NCI-H187 (cell line): ENCODE measurements at places on chromosomes 7 and 10.
A peak's percentile ranks its signal among the peaks of the same experiment; 100 is the strongest.

GRCh38 chr7:127870231-127870907 lies 160.9 kb downstream of the LRRC4 start:
- no peak for DNase-seq

- no peak for DNase-seq
Measured at GRCh38 chr7:54812756-54813322, 53.8 kb upstream of the SEC61G start.

DNA sequence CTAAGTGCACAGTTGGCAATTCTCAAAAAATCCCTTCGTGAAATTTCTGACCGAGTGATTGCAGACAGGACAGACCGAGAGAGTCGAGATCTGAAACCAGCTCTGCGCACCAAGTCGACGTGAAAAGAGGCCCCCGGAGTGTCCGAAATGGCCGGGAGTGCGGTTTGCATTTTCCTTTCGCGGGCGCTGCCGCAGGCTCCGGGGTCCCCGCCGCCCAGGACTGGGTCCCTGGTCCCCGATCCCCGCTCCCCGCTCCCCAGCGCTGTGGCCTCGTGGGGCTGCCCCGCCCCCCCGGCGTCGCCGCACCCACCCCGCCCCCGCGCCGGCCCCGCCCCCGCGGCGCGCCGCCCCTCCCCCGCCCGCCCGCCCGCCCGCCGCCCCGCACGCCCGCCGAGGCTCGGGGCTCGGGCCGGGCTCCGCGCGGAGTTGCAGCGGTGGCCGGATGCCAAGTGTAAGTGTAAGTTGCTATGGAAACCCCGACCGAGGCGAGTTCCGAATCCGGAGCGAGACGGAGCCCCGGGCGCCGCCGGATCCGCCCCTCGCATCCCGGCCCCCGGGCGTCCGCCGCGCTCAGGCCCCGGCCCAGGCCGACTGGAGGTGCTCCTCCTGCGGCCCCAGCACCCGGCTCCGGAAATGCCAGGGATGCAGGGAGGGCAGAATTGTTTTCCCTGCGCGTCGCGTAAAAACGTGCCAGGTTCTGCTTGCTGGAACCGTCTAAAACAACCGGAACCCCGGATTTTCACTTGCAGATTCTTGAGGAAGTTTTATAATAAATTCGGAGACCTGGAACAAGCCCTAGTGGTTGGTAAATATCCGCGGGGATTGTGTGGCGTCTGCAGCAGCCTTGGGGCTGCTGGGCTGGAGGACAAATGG lies 4.6 kb downstream of the BMI1 start:
- peak; percentile 26 for DNase-seq

- no peak for DNase-seq
Measured at GRCh38 chr7:71229148-71229547, 97.2 kb downstream of the GALNT17 start.

GRCh38 chr10:30068492-30069223 lies 9.3 kb upstream of the JCAD start:
- DNase-seq, result no peak

DNA sequence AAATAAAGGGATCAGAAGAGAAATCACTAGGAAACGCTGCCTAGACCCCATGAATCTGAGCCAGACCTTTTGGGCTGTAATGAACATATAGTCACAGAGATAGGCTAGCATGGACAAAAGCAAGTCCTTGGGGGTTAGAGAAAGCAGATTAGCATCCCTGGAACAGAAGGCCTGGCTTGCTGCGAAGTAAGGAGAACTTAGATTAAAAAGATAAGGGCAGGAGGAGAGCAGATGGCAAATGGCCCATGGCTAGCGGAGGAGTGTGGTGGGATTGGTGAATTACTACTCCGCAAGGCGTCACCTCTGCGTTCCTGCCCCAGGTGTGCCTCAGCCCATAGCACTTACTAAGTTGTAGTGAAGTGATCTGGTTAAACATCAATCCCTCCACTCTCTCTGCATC lies 92.3 kb upstream of the ZNF438 start:
- DNase-seq, result no peak

- DNase-seq, result no peak
Measured at GRCh38 chr7:17625043-17625442, 315.3 kb downstream of the SNX13 start.

DNA sequence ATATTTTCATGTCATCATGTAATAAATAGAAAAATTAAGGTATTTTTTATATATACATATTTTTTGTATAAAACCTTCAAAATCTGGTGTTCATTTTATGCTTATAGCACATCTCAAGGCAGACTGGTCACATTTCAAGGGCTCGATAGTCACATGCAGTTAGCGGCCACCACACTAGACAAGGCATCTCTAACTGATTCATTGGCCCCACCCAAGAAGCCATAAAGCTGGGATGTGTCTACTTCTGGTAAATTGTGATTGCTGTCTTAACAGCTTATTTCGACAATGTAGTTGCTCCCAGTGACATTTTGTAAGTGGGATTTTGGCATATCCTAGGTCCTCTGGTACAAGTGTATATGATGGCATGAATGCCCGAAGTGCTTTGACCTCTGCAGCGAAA lies 168.7 kb downstream of the FRMD4A start:
- DNase-seq, result no peak

GRCh38 chr10:13072339-13072738 lies 27.6 kb upstream of the OPTN start:
- no peak for DNase-seq

- DNase-seq, result no peak
Measured at GRCh38 chr7:47470567-47471357, 111.1 kb downstream of the TNS3 start.

GRCh38 chr10:128063736-128064107 lies 62.5 kb downstream of the MKI67 start:
- DNase-seq, result no peak

DNA sequence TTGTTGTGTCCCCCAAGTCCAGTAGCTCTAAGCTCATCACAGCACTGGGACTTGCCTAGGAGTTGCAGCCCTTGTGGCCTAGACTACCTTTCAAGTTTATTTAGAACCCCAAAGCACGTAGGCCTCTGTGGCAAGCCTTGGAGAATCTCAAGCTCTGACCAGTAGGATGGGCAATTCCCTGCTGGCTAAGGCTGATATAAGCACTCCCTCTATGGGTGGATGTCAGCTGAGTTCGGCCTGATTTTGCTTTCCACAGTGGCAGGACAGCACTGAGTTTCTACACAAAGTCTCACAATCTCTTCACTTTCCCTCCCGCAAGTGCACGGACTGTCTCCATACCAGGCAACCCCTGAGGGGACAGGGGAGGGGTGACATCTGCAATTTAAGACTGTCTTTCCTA lies 886.4 kb upstream of the LRRN3 start:
- DNase-seq, result no peak

DNA sequence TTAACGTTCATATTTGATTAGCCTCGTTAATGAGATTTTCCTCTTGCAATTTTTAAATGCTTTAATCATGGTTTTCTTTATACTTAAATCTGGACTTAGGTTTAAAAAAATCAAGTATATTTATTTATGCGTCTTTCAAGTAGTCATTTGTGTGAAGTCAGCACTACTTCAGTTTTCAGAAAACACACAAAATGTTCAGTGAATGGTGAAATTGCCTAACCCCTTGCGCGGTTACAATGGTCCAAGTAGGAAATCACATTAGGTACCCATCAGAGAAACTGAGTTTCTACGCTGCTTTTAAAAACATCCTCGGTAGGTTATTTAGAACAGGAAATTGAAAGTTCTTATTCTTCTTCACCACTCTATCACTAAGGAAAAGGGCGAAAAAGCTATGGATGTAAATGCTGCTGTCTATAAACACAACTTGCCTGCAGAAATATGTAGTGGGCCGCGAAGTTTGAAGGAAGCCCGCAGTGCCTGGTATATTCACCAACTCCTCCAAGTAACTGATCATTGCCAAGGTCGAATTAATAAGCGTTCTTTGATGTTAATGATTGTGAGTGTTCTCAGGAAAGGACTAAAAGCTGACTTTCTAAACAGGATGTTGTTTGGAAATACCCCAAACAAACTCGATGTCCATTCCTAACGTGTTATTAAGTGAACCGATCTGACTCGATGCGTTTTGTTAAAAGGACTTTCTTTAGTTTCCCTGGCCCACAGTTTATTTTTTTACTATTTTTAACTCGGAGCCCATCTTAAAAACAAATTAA lies 1.0 kb downstream of the SYPL1 start:
- DNase-seq, result no peak

DNA sequence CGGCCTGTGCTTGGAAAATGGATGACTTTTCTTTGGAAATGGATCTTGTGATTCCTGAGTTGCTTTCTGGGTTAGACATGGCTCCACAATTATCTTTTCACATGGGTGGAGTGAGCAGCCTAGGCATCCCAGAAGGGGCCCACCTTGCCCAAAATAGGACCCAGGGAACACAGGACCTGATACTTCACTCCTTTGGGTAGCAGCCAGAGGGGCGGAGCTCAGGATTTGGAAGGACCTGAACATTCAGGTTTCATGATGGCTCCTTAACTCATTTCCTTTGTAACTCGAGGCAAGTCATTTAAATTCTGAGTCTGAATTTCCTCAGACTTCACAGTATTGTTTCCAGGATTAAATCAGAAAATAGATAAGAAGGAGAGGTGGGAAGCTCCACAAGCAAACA lies 178.3 kb upstream of the ZMIZ1 start:
- DNase-seq, result no peak

DNA sequence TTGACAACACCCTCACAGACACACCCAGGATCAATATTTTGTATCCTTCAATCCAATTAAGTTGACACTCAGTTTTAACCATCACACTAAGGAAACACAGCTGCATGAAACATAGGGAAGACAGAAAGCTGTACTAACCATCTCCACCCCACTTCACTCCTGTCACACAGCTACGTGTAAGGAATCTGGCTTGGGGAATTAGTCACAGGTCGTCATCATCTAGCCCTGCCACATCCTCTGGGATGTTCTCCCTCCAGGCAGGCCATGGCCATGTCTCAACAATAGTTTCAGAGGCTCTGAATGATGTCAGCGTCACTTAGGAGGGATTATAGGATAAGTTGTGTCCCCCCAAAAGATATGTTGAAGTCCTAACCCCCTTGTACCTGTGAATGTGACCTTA lies 10.8 kb upstream of the SEMA3C start:
- DNase-seq, result no peak

DNA sequence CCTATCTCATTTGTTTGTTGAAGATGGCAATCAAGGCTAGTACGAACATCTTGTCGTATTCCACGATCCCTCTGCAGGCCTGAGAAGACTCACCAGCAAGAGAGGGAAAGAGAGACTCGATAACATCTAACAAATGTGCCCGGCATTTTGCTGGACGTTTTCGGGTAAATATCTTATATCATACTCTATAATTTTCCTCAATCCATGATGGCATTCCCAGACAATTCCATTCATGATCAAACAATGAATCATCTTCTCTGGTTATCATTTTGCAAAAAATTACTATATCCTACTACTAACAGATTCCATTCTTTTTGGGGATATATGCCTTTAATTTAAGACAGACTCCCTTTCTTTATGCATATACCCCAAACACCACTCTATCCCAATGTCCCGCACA lies 118.1 kb downstream of the TYW1B start:
- DNase-seq, result no peak
